ENCODE measurements at places on chromosomes 11 and 22. TPM values are rescaled to one million over a fixed set of nuclear protein-coding genes. Genes with fewer than 3 reads are reported as not detected.

The SLC22A25 gene
- polyA plus RNA-seq, result not detected

The PTGDR2 gene
- 4.3 TPM for polyA plus RNA-seq

The SELENOM gene
- polyA plus RNA-seq, result 72.3 TPM

The TREH gene
- 1.7 TPM for polyA plus RNA-seq

The CCDC116 gene
- polyA plus RNA-seq, result 0.19 TPM

The LDLRAD3 gene
- polyA plus RNA-seq, result 1.1 TPM

The SPON1 gene
- 1.6 TPM for polyA plus RNA-seq

The STIP1 gene
- polyA plus RNA-seq, result 175 TPM

The RASL10A gene
- polyA plus RNA-seq, result 1.1 TPM

The DEUP1 gene
- not detected for polyA plus RNA-seq

The CDCA5 gene
- polyA plus RNA-seq, result 0.83 TPM

The MAJIN gene
- not detected for polyA plus RNA-seq
